ENCODE measurements at places on chromosomes 11 and 22.
A peak's percentile ranks its signal among the peaks of the same experiment; 100 is the strongest.

DNA sequence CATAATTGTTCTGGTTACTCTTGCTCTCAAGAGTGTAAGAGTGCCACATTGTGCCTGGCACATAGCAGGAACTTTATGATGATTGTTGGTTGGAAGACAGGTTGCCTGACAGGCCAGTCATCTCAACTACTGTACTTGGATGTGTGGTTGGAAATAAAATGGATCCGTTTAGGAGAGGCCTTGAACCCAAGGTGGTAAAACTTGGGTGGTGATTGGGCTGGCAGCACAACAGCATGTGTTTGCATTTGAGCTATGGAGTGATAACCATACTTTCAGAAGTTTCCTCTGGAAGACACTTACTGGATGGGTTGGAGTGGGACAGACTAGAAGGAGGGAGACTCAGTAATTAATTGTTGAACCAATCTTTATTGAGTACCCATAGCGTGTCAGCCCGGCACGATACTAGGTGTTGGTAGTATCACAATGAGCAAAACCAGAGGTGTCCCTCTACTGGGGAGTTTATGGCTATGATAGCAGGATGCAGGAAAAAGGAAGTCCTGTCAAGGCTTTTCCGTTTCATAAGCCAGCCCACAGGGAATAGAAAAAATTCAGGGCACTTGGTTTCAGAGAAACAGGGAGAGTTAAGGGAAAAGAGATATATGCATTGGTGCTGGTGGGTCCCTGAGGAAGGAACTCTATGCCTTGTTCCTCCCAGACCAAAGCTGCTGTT lies 3.1 kb upstream of the TMEM109 start:
- DNase-seq = no peak

GRCh38 chr22:28874061-28874460 lies 9.3 kb upstream of the ZNRF3 start:
- DNase-seq = no peak

GRCh38 chr11:17559341-17560087 lies 12.5 kb downstream of the OTOG start:
- no peak for DNase-seq

DNA sequence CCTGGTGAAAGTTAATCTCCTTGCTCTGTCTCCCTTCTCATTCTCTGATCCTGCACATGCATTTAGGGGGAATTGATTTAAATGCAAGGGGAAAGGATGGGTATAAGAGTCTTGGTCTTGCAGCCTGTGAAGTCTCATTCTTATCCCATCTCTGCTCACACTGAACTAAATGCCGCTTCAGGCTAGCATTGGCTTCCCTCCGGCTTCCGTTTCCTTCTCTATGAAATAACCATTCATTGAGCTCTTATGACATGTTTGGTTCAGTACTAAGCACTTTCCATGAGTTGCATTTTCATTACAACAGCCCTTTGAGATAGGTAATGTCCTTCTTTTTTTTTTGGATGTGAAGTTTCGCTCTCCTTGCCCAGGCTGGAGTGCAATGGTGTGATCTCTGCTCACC lies 5.6 kb downstream of the ZBTB16 start:
- no peak for DNase-seq

- DNase-seq = no peak
Measured at GRCh38 chr11:94379613-94380012, 21.6 kb downstream of the GPR83 start.

DNA sequence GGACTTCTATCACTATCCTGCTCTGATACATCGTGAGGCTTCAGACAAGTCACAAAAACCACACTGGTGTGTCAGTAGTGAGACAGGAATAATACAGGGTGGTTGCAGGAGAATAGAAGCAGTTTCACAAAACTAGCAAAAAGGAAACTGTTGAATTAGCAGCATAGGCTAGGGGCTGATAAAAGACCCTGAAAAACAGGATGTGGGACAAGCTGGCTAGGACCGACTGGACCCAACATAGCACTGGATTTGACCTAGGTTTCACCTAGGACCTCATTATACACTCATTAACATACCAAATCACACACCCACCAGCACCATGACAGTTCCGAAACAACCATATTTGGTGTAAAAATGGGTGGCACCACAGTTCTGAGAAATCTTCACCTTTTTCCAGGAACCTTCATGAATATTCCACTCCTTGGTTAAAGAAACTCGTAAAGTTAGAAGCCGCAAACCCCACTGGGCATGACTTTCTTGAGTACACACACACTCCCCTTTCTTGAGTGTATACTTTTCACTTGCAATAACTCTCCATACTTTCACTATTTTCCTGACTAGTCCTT lies 76.2 kb downstream of the SLC1A2 start:
- DNase-seq = no peak

GRCh38 chr11:123640677-123641494 lies 13.5 kb downstream of the SCN3B start:
- peak; percentile 15 for DNase-seq

DNA sequence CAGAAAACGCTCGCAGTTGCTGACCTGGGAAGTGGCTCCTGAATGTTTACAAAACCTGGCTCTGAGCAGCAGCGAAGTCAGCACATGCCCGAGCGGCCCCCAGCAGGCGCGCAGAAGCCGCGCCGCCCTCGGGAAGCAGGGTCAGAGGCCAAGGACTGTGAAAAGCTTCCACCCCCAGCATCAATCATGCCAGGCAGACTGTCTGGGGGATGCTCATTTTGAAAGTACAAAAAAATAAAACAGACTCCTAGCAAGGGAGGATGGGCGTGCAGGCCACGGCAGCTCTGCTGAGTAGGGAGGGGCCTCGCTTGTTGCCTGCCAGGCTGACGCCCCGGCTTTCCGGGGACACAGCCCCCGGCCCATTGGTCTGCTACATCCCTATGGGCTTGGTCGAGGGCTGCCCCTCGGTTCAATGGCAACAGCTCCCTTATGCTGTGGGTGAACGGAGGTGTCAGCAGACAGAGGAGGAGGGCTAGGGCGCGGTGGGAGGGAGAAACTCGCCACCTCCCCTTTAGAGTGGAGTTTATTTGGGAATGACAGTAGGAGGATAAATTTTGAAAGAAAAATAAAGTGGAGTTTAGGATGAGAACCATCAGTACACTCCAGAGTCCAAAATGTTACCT lies 37.7 kb upstream of the GNB1L start:
- no peak for DNase-seq

- no peak for DNase-seq
Measured at GRCh38 chr11:1783725-1784529, 20.2 kb upstream of the CTSD start.

DNA sequence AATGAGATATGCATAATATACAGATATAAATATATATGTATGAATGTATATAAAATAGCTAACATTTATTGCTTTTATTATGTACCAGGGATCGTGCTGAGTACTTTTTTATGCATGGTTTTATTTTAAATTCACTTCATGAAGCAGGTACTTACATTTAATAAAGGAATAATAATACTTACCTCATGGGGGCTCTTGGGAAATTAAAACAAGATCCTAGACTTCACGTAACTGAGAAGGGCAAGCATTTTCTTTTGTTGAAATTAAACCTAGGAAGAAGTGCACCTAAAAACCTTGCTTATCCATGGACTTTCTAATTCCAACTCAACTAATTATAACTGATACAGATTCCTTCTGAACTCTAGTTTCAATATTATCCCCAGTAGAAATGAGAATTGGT lies 40.0 kb upstream of the ABTB2 start:
- no peak for DNase-seq

- no peak for DNase-seq
Measured at GRCh38 chr22:37289156-37289735, 6.9 kb downstream of the CYTH4 start.

GRCh38 chr11:75185866-75186265 lies 35.0 kb downstream of the SLCO2B1 start:
- DNase-seq = no peak

DNA sequence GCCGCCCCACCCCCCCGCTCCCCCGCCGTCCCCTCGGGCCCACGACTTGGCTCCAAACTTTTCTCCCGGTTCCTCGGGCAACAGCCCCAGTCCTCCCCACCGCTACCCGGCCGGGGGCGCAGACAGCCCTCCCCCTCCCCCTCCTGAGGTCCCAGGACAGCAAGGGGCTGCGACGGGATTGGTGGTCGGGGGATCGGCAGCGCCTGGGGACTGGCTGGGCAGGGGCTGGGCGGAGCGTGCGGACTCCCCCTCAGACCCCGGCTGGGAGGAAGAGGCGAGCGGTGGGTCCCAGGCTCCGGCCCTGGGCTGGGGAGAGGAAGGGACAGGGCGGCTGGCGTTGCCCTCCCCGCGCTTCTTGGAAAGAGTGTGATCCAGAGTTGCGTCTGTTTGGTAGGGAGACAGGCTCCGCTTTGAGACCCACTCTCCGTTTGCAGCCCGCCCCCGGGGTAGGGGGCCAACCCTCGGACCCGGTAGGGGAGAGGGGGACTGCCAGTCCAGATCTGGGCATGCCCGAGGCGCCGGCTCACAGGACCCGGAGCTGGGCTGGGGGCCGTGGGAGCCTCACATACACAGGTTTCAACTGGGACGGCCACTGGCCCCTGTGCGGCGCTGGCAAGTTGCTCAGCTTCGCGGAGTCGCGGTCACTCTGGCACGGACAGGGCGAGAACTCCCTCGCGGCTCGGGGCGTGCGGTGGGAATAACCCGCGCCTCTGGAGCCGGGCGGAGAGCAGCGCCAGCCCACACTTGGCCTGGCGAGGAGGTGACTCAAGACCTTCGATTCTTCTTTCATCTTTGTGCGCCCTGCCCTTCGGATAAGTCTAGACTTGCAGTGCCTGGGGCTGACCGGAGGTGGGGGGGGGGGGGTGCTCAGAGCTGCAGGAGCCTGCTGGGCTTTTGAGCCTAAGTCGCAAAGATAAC lies 999 bp downstream of the TSKU start:
- DNase-seq = no peak
